GM04504 (cell line): ENCODE measurements at places on chromosomes 12 and 14.

DNA sequence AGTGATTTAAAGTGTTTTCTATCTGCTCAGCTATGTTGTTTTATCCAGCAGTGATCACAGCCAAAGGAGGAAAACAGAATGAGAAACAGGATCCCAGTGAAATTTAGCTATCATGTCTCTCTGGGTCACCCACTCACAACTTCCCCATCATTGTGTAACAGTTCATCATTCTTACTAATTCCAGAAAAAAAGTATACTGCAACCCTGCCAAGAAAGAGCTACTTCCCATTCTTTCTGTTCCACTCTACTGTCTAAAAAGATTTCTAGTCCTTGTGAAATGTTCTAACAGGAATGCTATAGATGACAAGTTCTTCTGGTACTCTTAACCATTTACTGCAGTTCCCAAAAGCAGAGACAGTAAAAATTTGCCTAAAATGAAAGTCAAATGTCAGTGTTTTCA lies 39.2 kb upstream of the CD163 start:
- DNase-seq: peak; percentile 38

DNA sequence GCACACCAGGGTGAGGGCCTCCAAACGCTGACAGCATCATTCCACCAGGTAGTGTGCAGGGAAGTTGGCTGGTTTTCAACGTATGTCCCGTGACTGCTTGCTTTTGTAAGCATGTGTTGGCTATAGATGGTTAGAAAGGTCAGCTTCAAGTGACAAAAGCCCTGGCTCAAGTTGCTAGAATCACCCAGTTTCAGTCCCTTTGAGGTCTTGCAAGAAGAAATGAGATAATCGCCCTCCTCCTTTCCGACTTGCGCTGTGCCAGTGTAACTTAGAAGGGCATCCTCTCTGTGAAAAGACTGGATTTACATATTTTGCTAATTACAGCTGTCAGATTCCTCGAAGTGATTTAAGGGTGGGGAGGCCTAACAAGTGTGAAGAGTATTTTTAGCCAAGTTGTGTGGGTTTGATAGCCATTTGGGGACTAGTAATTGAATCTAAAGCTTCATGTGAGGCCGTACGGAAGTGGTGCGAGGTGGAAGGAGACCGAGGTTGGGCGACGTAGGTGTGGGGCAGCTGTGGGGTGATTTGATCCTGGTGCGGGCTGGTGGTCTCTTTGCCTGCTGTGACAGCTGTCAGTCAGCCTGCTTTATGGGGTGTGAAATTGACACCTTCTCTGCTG lies 94.7 kb downstream of the CHST11 start:
- no peak for DNase-seq

- no peak for DNase-seq
These were observed 298.4 kb downstream of the TRHDE start for GRCh38 chr12:72570601-72571000.

GRCh38 chr12:50771409-50771808 lies 7.5 kb downstream of the ATF1 start:
- no peak for DNase-seq

- DNase-seq: no peak
These were observed 36.1 kb upstream of the NEDD1 start for GRCh38 chr12:96870946-96871345.

- DNase-seq: no peak
These were observed at the start of gene PLA2G1B for GRCh38 chr12:120327593-120327992. Gene PLA2G1B (minus strand): TSS chr12:120327779. CDS start chr12:120327753, 26 bp downstream.

DNA sequence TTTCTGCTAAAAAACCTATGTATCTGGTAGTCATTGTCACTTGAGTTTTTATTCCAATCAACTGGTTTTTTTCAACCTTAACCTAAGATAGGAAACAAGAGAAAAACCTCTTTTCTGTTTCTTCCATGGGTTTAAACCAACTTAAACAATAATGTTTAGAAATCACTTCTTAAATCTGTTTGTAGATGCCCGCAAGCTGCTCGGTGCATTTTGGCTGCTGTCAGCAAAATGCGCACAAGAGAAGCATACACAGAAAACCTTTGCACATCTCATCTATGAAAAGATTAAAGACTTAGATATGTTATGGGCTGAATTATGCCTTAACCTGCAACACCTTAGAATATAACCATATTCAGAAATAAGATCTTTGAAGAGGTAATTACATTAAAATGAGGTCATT lies 299.8 kb downstream of the ITPR2 start:
- no peak for DNase-seq

- no peak for DNase-seq
These were observed 6.4 kb upstream of the ZNF385A start for GRCh38 chr12:54390668-54391551.

- no peak for DNase-seq
These were observed 222.2 kb downstream of the FLRT2 start for GRCh38 chr14:85752175-85752574.

DNA sequence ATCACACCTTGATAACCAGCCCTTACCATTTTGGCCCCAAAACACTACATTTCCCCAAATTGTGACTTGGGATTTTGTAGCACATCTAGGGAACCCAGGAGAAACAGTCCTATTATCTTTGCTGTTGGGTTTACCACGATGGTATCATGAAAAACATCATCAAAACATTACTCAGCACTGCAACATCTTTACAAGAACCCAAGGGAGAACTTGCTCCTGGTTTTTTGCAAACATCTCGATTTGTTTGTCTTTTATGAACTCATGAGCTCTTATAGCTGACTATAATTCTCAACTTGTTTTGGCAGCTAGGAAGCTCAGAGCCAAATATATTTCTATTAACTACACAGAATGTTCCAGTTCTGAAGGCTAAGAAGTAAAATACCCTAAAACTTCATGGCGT lies 65.7 kb downstream of the TBX5 start:
- no peak for DNase-seq

DNA sequence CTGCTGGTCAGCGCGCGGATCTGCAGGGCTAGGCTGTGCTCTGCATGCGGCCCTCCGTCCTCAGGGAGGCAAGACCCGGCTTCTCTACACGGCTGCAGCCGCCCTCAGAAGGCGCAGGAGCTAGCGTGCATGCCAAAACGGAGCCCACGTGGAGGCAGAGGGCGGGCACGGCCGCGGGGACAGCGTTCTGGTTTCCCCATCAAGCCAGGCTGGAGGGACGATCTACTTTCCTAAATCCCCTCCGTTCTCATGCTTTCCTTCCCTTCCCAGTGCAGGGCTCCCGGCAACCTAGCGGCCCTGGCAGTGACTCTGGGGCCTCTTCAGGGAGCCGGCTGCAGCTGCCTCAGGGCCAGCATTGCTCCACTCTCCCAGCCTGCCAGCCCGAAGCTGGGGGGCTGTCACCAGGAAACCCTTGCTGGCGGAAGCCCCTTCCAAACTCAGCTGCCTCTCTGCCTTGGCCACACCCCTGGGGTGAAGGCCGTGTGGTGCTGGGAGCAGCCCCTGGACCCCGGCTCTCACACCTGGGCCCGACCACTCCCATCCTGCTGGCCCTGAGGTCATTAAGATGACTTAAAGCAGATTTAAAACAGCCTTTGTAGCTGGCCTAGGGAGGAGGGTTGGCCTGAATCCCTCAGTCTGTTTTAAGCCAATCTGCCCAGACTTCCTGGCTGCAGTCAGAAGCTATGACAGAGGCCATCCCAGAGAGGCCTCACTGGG lies 9.2 kb upstream of the GOLGA3 start:
- DNase-seq: no peak

GRCh38 chr14:30085943-30086342 lies 158.3 kb upstream of the PRKD1 start:
- no peak for DNase-seq

- no peak for DNase-seq
These were observed 12.9 kb downstream of the ST8SIA1 start for GRCh38 chr12:22321638-22322037.

- DNase-seq: peak; percentile 100
These were observed at the start of gene NGDN for GRCh38 chr14:23469127-23469905. Gene NGDN (plus strand): TSS chr14:23469703. CDS start chr14:23469716, 13 bp downstream.

GRCh38 chr14:70203686-70204085 lies 14.9 kb upstream of the SLC8A3 start:
- DNase-seq: no peak

DNA sequence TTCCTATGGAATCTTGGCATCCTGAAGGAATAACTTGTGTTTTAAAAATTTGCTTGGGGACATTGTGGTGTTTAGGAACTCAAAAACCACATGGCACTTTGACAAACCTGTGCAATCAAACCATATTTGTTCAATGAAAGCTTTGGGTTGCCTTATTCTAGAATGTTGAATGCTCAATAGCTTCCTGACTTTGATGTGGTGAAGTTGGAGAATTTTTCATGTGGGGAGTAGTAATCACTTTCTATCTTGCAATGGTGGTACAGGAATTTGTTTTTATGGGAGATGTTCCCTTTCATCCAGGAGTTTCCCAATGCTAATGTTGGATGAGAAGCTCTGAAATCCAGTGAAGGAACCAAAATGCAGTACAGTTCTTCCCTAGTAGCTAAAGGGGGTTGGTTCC lies 42.2 kb upstream of the LDHB start:
- DNase-seq: no peak

GRCh38 chr14:20632831-20633691 lies 8.4 kb downstream of the OR6S1 start:
- peak; percentile 54 for DNase-seq

GRCh38 chr14:34592623-34593022 lies 37.3 kb downstream of the SNX6 start:
- no peak for DNase-seq

- no peak for DNase-seq
These were observed 23.0 kb upstream of the GSG1 start for GRCh38 chr12:13126494-13126893.

- no peak for DNase-seq
These were observed 315.5 kb downstream of the SNAPC1 start for GRCh38 chr14:62077676-62078261.

DNA sequence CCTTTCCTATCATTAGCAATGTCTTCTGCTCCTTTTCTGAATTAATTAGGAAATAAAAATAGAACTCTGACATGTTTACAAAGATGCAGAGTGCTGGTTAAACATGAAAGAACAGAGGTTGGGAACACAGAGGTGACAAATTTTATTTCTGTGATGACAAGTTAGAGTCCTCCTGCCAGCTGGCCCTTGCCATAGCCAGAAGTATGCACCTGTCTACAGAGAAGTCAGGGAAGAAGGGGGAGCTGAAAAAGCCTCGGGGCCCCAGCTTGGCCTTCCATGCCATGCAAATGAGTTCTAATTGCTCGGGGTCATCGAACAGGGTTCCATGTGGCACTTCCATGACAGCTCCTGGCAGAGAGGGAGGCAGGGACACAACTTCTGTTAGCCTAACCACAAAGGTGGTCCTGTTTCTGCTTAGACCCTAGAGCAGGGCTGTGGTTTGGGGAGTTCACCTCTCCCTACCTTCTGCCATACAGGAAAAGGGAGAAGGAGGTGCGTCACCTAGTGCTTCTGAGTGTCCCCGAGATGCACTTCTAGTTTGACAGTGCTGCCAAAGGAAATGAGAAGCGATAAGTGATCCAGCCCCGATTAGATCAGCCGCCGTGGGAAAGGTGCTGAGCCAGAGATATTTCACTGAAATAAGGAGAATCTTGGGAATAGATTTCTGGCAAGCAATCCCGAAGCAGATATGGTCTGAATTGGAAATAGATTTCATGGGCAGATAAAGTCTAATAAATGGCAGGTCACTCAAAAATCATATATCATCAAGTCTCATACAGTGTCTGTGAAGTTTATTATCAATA lies 155.8 kb upstream of the FOXN3 start:
- DNase-seq: no peak

DNA sequence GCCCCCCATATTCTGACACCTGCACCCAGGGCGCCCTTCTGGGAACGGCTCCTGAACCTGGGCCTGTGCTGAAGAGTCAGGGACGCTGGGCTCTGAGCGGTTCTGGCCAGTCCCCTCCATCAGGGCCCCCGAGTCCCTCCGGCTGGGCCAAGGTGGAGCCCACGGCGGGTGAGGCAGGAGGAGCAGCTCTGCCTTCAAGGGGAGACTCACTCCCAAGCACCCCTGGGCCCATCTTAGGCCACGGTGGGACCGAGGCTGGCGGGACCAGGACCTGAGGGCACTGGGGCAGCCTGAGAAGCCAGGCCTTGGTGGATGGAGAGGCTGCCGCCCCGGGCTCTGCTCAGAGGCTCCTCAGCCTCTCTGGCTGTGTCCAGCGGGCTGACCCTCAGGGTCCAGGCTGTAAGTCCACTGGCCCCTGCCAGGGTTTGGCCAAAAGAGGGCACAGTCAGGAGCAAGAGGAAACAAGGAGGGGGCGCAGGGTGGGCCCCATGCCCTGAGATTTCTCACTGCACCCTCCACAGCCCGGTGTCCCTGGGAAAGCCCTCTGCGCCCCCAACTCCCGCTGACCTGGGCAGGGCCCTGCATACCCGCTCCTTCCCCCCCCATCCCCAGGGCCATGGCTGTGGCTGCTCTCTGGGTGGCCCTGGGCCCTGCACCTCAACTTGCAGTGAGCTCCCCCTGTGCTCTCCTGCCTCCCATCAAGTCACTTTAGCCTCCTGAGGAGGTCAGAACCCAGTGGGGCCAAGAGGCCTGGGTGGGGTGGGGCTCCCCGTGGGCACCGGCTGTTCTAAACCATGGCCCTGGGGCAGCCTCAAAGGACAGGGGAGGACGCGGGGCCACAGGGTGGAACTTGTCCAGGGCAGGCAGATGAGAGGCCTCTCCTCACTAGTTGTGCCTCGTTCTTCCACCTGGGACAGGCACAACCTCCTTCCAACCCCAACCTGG lies 266.4 kb upstream of the SFSWAP start:
- DNase-seq: no peak

DNA sequence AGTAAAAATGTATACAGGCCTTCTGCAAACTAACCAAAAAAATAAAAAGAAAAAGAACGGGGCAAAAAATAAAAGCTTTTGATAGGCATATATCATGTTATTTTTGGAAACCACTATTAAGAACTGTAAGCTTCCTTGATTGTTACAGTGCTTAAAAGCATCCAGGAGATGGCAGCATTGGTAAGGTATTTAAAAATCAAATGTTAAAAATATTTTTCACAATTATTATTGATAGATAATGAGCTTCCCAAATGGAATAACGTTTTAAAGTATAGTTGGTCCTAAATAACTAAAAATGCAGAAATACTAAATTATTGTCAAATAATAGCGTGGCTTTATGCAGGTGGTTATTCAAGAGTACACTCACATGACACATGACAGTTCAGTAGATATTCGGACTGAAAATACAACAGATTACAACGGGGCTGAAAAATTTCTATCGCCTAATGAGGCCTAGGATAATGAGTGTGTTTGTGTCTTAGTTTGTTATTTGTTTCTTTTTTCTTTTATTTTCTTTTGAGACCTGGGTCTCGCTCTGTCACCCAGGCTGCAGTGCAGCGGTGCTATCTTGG lies 127.2 kb upstream of the ATF7IP start:
- no peak for DNase-seq

DNA sequence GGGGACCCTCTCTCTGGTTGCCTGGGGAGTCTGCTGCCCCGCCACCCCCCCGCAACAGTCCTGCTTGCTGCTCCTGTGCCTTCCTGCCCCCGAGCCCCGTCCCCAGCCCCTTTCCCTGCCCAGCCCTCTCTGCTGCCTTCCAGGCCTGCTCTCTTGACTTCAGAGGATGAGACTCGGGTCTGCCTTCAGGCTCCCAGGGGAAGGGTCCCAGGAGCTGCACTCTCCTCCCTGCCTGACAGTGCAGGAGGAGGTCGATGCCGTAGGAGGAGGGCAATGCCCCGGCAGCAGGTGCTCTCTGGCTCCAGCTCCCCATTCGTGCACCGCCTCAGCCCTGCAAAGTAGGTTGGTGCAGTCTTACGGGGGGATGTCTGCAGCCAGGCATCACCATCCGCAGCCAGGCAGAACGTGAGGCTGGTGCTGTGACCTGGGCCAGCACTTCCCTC lies 185.1 kb upstream of the C14orf180 start:
- no peak for DNase-seq

- no peak for DNase-seq
These were observed 237.8 kb downstream of the CACNA1C start for GRCh38 chr12:2290516-2291065.
